Activated naive CD8-positive, alpha-beta T cell treated with anti-CD3 and anti-CD28 coated beads for 36 hours (primary cell): ENCODE measurements at places on chromosomes 2 and 18. TPM values are rescaled to one million over a fixed set of nuclear protein-coding genes. Genes with fewer than 3 reads are reported as not detected.

KIAA2012 gene
- total RNA-seq, result not detected

GMPPA gene
- total RNA-seq, result 29.1 TPM

TUBA4B gene
- total RNA-seq, result not detected

YPEL5 gene
- total RNA-seq, result 27.6 TPM

DNA sequence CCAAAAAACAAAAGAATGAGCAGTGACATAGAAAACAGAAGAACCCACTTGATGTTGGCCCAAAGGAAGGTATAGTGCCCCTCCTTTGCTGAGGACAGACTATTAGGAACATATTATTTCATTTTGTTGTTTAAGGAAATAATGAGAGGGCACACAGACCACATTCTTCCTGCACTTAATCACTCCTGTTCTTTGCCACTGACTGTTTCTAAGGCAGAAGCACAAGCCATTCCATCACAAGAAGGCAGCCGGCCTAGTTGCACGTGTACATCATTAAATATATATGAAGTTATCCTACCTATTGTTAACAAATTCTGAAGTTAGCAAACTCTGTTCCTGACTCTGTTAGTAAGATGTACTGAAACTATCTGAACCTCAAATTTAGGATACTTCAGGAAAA lies 110.0 kb downstream of the LNPK start:
- DNase-seq, result no peak

DNA sequence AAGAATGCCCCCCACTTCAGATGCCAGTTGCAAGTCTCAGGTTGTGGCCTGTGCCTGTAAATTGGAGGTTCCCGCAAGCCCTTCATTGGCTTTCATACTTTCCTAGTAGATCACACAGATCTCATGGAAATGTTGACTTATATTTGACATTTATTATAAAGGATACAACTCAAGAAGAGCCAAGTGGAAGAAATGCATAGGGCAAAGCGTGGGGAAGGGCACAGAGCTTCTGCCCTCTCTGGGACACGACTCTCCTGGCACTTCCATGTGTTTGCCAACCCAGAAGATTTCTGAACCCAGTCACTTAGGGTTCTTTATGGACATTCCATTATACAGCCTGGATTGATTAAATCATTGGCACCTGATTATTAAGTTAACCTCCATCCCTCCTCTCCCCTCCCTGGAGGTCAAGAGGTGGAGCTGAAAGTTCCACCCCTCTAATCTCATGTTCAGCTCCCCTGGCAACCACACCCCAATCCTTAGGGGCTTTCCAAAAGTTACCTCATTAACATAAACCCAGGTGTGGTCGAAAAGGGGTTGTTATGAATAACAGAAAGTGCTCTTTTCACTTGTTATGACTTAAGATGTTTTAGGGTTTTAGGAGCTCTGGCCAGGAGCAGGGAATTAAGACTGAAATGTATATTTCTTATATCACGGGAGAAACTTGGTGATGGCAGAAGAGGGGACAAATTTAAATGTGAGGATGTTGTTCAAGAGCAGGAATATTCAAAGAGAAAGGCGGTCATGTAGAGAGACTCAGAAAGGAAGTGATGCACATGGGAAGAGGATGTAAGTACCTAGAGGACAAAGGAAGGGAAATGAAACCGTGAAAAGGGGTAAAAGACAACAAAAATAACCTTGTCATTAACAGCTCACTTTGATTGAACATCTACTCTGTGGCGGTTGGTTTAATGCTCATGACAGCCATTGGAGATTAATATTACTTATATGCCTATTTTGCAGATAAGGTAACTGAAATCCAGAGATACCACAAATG lies 31.8 kb downstream of the SP100 start:
- peak; percentile 52 for DNase-seq
